ENCODE measurements at places on chromosomes 11 and 22. TPM values are rescaled to one million over a fixed set of nuclear protein-coding genes. Genes with fewer than 3 reads are reported as not detected.

DNA sequence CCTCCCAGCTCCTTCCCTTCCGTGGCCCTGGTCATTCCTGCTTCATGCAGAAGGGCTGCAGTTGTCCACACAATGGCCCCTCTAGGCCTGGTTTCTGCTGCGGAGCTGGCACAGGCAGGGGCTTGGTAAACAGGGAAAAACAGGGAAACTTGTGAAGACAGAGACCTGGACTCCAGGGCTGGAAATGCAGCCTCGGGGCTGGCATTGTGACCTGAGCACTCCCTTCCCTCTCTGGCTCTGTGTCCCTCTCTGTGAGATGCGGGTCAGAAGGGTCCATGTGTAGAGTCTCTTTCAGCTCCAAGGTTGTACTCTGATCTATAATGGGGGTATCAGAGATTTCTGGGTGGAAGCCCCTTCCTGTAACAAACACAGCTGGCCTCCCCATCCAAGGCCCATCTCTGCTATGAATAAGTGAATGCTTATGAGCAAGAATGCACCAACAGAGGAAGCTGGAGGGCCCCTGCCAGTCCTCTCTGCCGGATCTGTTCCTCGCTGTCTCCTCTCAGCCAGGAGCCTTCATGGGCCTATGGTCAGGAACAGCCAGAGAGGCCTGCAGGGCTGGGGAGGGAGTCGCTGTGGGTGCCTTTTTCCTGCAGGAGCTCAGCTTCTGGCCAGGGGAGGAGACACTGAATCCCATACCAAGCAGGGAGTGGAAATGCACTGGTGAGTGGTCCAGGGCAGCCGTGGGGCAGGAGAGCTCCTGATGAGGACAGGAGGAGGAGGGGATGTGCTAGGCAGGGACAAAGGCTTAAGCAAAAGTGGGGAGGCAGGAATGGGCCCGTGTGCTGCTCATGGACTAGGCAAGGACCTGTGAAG is 6.7 kb upstream of the DERL3 start:
- DNase-seq = no peak

DNA sequence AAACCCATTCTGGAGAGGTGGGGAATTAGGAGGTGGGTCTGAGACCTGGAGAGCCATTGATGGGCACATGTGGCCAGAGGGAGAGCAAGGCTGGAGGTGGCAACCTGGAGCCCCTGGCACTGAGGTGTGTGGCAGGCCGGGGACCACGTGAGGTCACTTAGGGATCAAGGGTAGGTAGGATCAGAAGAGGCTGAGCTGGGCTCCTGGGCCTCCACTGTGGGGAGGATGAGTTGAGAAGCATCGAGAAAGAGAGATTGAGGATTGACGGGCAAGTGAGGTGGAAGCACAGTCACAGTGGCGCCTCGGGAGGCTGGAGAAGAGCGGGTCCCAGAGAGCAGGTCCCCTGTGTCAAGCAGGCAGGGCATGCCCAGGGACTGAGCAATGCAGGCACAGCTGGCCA is 4.1 kb downstream of the GNAZ start:
- no peak for DNase-seq

- DNase-seq = no peak
Measured at GRCh38 chr22:19870153-19871022, 15.7 kb upstream of the GNB1L start.

GRCh38 chr11:119144825-119145486 is 3.9 kb upstream of the ABCG4 start:
- no peak for DNase-seq

GRCh38 chr11:121553389-121553788 is 100.6 kb upstream of the SORL1-AS1 start:
- no peak for DNase-seq

DNA sequence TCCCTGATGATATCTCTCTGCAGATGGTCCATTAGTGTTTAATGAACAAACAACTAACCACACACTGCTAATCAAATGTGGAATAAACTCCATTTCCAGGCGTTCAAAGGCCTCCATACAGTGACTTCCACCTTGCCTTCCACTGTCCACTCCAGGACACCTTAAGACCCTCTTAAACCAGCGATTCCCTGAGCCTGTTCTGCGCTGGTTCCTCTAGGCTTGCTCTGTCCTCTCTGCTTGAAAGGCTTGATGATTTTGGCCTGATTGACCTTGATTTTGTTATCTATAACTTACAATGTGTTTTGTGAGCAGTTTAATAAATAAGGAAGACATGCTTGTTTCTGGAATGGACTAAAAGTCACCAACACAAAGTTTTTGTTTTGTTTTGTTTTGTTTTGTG is 12.0 kb downstream of the OVCH2 start:
- no peak for DNase-seq

LYVE1 gene
- polyA plus RNA-seq = 194 TPM

PDGFB gene
- polyA plus RNA-seq = 29.0 TPM

DNA sequence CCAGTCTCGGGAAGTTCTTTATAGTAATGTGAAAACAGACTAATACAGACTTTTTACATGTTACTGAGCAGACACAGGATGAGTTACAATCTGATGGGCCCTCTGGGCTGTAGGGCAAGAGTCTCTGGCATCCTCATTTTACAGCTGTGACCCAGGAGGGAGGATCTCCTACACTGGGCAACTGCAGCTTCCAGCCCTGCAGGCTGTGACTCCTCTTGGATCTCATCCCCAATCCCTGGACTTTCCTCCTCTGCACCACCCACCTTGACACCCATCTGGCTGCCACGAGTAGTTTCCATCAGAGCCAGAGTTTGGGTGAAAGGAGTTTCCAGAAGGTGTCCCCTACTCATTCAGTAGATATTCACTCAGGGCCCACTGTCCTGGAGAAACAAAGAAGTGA is 48.9 kb upstream of the MYEOV start:
- no peak for DNase-seq

CYP2R1 gene
- 27.9 TPM for polyA plus RNA-seq

GRCh38 chr11:69807106-69807815 is 12.0 kb downstream of the FGF3 start:
- no peak for DNase-seq

OR52E8 gene
- not detected for polyA plus RNA-seq

GRCh38 chr11:117449111-117449693 is 121.5 kb downstream of the CEP164 start:
- no peak for DNase-seq

DNA sequence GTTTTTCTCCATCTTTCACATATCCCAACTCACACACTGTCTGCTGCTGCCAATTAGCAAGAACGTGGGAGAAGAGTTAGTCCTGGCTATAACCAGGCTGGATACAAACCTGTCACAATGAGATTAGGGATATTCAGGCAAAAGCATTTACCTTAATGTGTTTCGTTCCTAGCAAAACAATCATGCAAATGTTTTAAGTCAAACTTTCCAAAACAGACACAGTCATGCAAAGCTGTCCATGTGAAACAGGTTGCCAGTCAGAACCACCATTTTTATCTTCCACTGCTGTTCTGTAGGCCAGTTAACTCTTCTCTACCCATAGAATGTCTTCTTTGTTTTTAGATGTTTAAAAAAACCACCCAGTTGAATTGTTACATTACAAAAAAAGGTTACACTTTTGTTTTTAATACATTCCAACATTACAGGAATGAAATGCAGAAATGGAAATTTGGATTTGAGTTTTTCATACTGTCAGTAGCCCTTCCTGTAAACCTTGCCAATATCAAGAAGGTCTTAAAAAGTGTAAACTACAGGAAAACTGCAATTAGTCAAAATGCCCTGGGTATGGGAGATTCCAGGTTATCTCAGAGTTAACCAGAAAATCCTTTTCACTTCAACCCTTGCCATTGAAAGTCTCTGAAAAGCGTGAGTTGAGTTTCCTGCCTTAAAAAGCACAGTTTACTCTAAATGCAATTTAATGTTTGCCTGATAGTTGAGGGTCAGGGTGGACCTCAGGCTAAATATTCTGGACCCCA is 34.2 kb upstream of the LDLRAD3 start:
- DNase-seq = no peak

DMC1 gene
- 3.4 TPM for polyA plus RNA-seq

DNA sequence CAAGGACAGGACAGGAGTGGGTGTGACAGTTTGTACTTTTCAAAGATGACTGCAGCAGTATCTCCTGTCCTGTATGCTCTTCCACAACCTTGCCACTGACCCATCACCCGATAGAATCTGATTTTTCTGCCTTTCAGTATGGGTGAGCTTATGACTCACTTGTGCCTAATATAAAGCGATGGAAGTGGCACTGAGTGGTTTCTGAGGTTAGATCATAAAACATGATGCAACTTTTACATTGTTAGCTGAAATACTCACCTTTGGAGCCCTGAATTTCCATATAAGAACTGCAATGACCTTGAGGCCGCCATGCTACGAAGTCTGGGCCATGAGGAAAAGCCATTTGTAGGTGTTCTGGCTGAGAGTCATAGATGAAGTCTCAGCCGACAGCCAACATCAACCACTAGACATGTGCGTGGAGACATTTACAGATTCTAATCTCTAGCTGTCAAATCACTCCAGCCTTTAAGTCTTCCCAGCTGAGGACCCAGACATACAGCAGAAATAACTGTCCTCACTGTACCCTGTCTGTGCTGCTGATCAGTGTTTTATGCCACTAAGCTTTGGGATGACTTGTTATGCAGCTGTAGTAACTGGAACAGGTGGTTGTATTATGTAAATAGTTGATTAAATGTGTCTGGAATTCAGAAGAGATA is 105.9 kb upstream of the ARHGAP20 start:
- no peak for DNase-seq

VSIG10L2 gene
- not detected for polyA plus RNA-seq

PTPN5 gene
- polyA plus RNA-seq = 1.0 TPM

GRCh38 chr11:123482218-123482617 is 52.1 kb downstream of the GRAMD1B start:
- no peak for DNase-seq

DNA sequence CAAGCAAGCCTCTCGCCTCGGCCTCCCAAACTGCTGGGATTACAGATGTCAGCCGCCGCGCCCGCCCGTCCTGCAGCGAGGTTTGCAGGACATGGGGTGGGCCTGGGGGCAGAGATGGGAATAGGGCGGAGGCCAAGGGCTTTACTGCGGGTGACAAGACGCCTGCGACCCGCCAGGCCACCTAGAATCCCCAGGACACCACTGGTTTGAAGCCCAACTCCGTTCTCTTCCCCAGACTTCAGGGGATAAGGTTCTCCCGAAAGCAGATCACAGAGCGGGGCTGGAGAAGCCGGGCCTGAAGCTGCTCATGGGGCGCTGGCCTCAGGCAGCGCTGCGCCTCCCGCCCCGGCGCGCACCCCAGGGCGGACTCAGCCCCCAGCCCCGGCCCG is 354 bp downstream of the POLR2L start:
- DNase-seq = no peak

- DNase-seq = no peak
Measured at GRCh38 chr11:75910426-75911145, 95.6 kb downstream of the UVRAG start.

GRCh38 chr11:44319552-44320288 is 9.8 kb upstream of the ALX4 start:
- DNase-seq = no peak

DNA sequence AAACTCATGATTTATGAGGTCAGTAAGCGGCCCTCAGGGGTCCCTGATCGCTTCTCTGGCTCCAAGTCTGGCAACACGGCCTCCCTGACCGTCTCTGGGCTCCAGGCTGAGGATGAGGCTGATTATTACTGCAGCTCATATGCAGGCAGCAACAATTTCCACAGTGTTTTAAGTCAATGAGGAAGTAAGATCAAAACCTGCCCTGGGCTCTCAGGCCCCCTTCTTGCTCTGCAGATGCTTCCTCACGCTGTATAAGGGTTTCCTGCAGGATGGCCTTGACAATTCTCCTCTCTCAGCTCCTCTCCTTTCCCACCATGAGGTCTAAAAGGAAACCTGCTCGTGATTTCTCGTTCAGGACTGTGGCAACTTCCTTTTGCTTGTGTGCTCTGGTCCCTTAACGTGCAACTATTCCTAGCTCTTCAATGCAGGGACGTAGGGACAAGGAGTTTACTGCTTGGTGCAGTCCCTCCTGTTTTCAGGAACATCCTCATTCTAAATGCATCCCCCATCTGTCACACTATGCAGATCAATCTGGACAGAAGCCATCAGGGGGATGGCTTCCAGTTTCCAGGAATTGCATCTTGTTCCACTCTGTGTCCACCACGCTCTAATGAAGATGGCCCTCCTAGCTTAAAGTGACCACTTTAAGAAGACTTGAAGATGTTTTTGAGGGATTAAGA is 64.3 kb upstream of the IGLL5 start:
- no peak for DNase-seq

DNA sequence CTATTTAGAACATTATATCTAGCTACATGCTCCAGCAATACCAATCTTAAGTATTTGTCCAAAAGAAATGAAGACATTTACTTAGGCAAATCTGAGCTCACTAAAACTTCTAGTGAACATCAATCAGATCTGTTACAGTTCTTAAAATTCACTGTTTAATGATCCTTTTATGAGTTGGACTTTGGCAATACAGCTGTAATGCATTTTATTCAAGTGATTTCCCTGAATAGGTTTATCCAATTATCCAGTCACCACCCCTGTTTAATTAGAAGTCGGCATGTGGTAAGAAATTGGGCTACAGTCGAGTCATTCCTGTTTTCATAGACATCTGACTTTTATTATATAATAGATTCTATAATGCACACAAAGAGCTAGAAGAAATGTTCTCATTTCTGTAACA is 1029.0 kb upstream of the TENM4 start:
- DNase-seq = no peak

GRCh38 chr11:3091846-3092602 is 34.8 kb upstream of the CARS1 start:
- DNase-seq = no peak

DNA sequence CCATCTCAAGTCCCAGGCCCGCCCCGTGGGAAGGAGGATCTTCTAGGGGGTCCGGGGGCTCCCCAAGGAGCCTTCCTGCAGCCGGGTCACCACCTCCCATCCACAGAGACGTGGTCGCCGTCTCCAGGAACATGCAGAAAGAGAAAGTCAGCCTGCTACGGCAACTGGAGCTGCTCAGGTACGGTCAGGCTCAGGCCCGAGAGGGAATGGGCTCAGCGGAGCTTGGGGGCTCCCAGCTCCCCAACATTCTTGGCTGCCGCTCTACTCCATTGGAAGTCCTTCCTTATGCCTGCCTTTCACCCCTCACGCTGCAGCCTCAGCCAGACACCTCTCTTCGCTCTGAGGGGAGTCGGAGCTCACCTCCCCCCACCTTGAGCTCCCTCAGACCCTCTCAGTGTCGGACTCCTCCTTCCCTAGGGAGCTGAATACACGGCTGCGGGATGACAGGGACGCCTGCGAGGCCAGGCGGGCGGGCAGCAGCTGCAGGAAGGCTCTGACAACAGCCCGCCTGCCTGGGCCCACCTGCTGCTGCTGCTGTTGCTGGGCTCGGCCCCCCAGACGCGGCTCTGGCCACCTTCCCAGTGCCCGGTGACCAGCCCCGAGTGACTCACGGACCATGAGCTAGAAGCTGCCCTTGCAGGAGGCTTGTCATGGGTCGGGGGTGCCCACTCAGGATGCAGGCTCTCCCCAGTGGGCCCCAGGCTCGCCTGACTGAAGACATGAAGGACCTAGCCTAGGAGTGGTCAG is 1.5 kb upstream of the CD151 start:
- no peak for DNase-seq

- DNase-seq = no peak
Measured at GRCh38 chr22:23264610-23265367, 84.5 kb downstream of the BCR start.
